H1 (cell line): ENCODE measurements at places on chromosomes 11 and 22. TPM values are rescaled to one million over a fixed set of nuclear protein-coding genes. Genes with fewer than 3 reads are reported as not detected.

Gene ADORA2A
- 20.3 and 22.1 TPM in 2 replicates for polyA plus RNA-seq

Gene SMC1B
- polyA plus RNA-seq = 0.02 TPM in 2 replicates

Gene PHETA2
- 7.6 and 8.4 TPM in 2 replicates for polyA plus RNA-seq

Gene IGLL1
- not detected in 2 replicates for polyA plus RNA-seq

Gene SPDYC
- polyA plus RNA-seq = 0.15 and 0.31 TPM in 2 replicates

Gene POTEH
- not detected in 2 replicates for polyA plus RNA-seq

Gene GRK3
- 5.9 and 7.5 TPM in 2 replicates for polyA plus RNA-seq

Gene NXPE1
- not detected in 2 replicates for polyA plus RNA-seq

Gene CECR2
- polyA plus RNA-seq = 18.3 and 22.2 TPM in 2 replicates

Gene SPON1
- polyA plus RNA-seq = 1.5 and 2.0 TPM in 2 replicates

Gene CSF2RB
- 0.02 TPM in 1 of 2 replicates, not detected in the other for polyA plus RNA-seq

Gene MMP7
- not detected in 2 replicates for polyA plus RNA-seq

Gene RBMXL2
- not detected in 2 replicates for polyA plus RNA-seq

Gene MMP27
- not detected in 2 replicates for polyA plus RNA-seq

Gene HEPN1
- polyA plus RNA-seq = not detected in 2 replicates

Gene DENND5A
- 139 and 141 TPM in 2 replicates for polyA plus RNA-seq

Gene SYT13
- polyA plus RNA-seq = 4.8 and 7.5 TPM in 2 replicates

Gene CCDC116
- 0.08 and 0.14 TPM in 2 replicates for polyA plus RNA-seq

Gene HPS4
- 28.0 and 35.3 TPM in 2 replicates for polyA plus RNA-seq

Gene RGL4
- not detected in 2 replicates for polyA plus RNA-seq

Gene XKR3
- polyA plus RNA-seq = not detected in 2 replicates

Gene KRTAP5-11
- polyA plus RNA-seq = not detected in 2 replicates

Gene NCAM1
- 2.9 and 3.1 TPM in 2 replicates for polyA plus RNA-seq

Gene DCUN1D5
- 60.3 and 76.1 TPM in 2 replicates for polyA plus RNA-seq

Gene MIOX
- 0.32 and 0.57 TPM in 2 replicates for polyA plus RNA-seq

Gene TBX10
- polyA plus RNA-seq = 0.09 and 0.17 TPM in 2 replicates

Gene DEFB131B
- polyA plus RNA-seq = not detected in 2 replicates

Gene SERHL2
- polyA plus RNA-seq = 0.91 and 1.1 TPM in 2 replicates

Gene ALX4
- polyA plus RNA-seq = not detected in 2 replicates

Gene PPM1F
- polyA plus RNA-seq = 12.4 and 17.7 TPM in 2 replicates

Gene CDC42EP2
- 13.3 and 19.4 TPM in 2 replicates for polyA plus RNA-seq

Gene AQP11
- polyA plus RNA-seq = 1.5 and 1.6 TPM in 2 replicates

Gene CCDC134
- 7.7 and 10.3 TPM in 2 replicates for polyA plus RNA-seq

Gene FOLR2
- not detected in 2 replicates for polyA plus RNA-seq

Gene MPZL3
- 1.1 and 1.2 TPM in 2 replicates for polyA plus RNA-seq

Gene IL18
- polyA plus RNA-seq = 0.13 and 0.29 TPM in 2 replicates

Gene CD59
- 38.7 and 63.1 TPM in 2 replicates for polyA plus RNA-seq

Gene TRPM5
- 0.02 and 0.05 TPM in 2 replicates for polyA plus RNA-seq

Gene MS4A14
- not detected in 2 replicates for polyA plus RNA-seq

Gene UPK3A
- 1.7 and 2.4 TPM in 2 replicates for polyA plus RNA-seq
